ENCODE measurements at places on chromosomes 11 and 22.

GRCh38 chr22:50581950-50582492 lies 628 bp downstream of the CHKB start:
- no peak for DNase-seq

DNA sequence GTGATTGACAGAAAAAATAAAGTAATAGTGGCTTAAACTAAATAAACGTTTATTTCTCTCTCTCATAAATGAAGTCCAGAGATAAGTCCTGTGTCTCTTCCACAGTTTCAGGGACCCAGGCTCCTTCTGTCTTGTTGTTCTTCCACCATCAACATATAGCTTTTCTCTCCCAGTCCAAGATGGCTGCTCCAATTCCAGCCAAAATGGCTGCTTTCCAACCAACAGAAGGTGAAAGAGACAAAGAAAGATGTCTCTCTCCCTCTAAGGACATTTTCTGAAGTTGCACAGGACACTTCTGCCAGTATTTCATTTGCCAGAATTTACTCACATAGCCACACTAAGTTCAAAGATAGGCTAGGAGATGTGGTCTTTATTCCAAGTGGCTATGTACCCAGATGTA lies 9.4 kb upstream of the PLEKHB1 start:
- DNase-seq = no peak

- DNase-seq = no peak
These were observed 555 bp downstream of the TP53I11 start for GRCh38 chr11:44950031-44950624.

GRCh38 chr22:29470159-29470855 lies 9.7 kb upstream of the NEFH start:
- no peak for DNase-seq

- no peak for DNase-seq
These were observed 282.5 kb downstream of the TBC1D22A start for GRCh38 chr22:47044722-47045535.

DNA sequence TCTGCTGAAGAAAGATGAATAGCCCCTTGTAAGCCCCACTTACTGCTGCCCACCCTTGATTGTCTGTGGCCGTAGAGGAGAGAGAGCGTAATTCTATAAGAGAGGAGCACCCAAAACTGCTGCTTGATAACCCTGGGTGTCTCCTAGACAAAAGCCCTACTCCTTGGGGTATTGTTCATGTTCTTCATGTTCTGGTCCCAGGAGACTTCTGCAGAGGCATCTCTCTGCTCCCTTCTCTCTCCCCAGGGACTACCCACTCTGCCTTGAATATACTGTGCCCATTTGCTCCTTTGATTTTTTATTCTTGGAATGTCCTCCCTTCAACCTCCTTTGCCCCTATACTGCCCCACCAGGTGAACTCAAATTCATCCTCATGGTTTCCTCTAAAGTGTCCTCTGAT lies 417.8 kb upstream of the CADM1 start:
- no peak for DNase-seq

DNA sequence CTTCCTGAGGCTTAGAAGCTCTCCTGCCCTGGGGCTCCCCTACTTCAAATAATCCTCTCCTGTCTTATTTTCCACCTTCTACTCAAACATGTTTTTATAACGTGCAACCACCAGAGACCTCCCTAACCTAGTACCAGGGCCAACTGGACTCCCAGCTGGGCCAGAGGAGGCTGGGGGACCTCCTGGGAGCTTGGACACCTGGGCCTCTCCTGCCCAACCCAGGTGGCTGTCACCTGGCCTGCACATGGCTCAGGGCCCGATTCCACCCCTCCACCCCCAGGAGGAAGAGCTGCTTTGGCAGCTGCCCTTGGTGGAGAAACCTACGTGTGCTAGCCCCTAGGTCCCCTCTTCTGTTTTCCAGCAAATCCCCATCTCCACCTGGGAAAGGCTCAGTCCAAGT lies 105.2 kb downstream of the ABTB2 start:
- DNase-seq = no peak

GRCh38 chr22:26903030-26903856 lies 245.9 kb downstream of the MIAT start:
- DNase-seq = no peak

- no peak for DNase-seq
These were observed 19.2 kb upstream of the MRGPRX1 start for GRCh38 chr11:18958221-18958910.

DNA sequence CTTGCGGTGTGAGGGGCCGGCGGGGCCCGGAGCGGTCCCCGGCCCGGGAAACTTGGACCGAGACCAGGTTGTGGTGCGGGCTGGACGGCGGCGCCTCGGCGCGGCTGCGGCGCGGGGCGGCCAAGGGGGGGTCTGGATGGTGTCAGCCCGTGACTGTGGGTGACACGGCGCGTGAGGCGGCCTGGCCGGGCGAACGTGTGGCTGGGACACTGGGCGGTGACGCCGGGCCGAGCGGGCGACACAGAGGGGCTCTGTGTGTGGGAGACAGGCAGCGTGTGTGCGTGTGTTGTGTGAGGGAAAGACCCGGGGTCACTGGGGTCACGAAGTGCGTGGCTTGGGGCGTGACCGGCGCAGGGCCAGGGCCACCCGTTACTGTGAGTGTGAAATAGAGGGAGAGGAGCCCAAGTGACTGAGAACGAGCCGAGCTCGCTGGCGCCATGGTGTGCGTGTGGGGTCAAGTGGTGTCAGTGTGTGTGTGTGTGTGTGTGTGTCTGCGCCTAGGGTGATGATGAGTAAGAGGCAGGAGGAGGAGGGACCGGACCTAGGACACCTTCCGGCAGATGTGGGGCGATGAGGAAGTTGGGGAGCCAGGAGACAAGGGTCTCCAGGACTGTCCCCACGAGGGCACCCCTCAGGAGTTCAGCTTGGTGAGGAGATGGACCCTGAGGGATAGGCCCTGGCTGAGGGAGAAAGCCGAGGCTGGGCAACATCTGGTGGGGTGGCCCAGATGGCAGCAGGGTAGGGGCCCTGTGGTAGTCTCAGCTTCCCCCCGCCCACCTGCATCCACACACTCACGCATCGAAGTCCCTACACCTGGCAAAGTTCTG lies 817 bp downstream of the RELT start:
- no peak for DNase-seq

DNA sequence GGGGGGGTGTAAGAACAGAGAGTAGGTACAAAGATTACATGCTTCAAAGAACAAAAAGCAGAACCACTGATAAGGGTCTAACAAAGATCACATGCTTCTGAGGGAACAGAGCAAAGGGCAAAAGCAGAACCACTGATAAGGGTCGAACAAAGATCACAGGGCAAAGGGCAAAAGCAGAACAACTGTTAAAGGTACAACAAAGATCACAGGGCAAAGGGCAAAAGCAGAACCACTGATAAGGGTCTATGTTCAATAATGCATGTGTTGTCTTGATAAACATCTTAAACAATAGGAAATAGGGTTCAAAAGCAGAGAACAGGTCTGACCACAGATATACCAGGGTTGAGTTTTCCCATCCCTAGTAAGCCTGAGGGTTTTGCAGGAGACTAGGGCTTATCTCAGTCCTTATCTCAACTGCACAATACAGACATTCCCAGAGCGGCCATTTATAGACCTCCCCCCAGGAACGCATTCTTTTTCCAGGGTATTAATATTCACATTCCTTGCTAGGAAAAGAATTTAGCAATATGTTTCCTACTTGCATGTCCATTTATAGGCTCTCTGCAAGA lies 81.9 kb upstream of the PGR start:
- DNase-seq = no peak

DNA sequence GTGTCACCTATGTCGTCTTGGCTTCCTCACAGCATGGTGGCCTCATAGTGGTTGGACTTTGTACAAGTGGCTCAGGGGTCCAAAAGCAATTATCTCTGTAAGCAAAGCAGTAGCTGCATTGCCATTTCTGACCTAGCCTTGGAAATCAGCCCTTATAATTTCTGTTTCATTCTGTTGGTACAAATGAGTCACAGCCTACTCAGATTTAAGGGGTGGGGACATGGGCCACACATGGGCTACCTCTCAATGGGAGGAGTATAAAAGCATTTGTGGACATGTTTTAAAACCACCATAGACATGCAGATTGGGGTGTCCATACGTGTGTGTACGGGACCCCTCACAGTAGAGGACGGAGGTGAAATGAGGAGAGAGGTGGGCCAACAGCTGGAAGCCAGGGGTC lies 41.6 kb downstream of the CHRDL2 start:
- no peak for DNase-seq

GRCh38 chr11:2256951-2257700 lies 13.3 kb downstream of the ASCL2 start:
- DNase-seq = no peak

All from smooth muscle cell of the brain vasculature (primary cell).